ENCODE measurements at places on chromosomes 1 and 21. TPM values are rescaled to one million over a fixed set of nuclear protein-coding genes. Genes with fewer than 3 reads are reported as not detected.

KCNN3 gene
- total RNA-seq: 0.17 TPM

MYOM3 gene
- not detected for total RNA-seq

REN gene
- not detected for total RNA-seq

TLCD4 gene
- total RNA-seq: 1.3 TPM

FCGR3B gene
- total RNA-seq: not detected

LSS gene
- 58.1 TPM for total RNA-seq

KIF17 gene
- total RNA-seq: not detected

RAB4A gene
- 46.0 TPM for total RNA-seq
